ENCODE measurements at places on chromosomes 7 and 10.

DNA sequence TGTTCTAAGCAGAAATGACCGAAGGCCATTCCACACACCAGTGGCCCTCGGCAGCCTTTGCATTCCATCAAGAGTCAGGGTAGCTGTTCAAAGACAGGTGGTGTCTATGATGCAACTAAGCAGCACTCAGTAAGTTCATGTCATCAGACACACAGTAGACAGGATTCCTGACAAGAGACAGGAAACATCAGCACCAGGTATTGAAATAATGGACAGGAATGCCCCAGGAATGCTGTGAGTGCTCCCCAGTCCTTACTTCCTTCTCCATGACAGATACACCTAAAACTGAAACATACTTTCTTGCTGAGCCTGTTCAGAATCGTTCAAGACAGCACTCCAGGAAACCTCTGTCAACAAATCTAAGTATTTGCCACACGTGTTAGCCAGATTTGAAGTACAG, 204.4 kb downstream of the TPST1 start:
- no peak for DNase-seq

- DNase-seq = no peak
Measured at GRCh38 chr7:26993816-26994810, 101.7 kb downstream of the HOXA1 start.

DNA sequence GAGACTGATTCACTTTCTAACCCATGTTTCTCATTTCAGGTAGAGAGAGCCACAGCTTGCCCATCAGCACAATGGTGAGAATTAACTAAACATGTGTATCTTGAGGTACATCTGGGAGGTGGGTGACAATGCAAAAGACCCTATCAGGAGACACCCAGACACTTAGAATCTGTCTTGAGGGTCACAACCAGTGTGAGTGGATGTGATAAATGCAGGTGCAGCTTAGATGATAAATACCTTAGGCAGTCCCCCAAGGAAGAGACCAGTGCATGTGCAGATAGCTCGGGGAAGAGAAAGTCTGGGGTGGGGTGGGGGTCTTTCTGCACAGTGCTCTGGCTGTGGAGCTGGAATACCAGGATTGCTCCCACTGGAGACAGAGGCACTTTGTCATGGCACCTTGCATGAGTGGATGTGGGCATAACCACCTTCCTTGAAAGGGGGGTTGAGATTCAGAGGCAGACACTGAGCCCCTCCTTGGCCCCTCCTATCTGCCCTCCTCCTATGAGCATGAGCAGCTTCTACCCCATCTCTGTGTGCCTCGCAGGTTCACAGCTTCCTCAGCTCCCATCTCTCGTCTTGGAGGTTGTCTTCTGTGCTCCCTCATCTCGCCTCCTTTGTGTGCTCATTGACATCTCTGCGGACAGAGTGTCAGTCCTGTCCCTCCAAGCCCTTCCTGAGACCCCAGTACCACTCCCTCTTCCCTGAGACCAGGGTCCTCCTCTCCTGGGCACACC, 349.8 kb downstream of the TCERG1L start:
- no peak for DNase-seq

DNA sequence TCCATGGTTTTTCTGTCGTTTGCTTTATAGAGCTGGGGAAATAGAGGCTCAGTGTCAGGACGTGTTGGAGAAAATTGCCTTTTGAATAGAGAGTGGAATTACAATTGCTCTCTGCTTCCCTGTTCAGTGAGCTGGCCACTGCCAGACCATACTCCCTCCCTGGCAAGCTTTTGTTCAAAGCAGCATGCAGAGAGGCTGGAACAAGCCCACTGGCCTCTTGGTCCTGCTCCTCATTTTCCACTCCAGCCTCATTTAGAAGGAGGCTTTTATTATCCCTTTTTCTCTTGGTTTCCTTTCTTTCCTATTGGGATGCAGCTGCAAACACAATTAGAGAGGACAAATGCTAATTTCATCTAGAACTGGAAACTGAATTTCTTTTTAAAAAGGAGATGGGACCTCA, 302.2 kb upstream of the PODXL start:
- DNase-seq = no peak

- no peak for DNase-seq
Measured at GRCh38 chr7:71753956-71754664, 622.2 kb downstream of the GALNT17 start.

- DNase-seq = no peak
Measured at GRCh38 chr10:110337906-110338305, 33.2 kb upstream of the SMNDC1 start.

DNA sequence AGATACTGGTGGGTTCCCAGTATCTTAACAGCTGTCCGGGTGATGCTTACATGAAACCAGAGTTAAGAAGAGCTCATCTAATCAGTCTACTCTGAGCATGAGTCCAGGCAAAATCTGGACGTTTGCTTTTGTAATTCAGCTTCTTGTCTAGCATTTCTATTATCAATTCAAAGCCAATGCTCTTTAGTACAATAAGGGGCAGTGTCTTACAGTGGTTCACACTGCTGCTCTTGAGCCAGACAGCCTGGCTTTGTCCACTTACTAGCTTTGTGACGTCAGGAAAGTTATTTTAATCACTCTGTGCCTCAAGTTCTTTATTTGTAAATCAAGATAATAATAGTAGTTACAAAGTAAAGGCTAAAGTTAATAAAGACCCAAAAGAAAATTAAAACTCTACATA, 227.3 kb upstream of the TCF7L2 start:
- DNase-seq = no peak

DNA sequence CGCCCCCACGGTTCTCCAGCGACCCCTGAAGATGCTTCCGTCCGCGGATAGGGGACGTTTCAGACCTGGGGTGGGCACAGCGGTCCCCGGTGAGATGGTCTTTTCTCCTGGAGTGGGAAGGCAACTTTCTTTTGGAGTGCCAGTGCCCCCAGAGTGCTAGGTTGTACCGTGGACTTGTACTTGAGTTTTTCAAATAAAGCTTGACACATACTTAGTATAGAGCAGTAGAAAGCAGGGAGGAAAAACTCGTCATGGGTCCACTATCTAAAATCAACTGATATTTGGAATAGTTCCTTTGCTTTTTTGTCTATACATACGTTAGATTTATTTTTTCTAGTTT, 28.4 kb downstream of the RBM20 start:
- no peak for DNase-seq

- no peak for DNase-seq
Measured at GRCh38 chr7:45229156-45229920, 71.7 kb downstream of the RAMP3 start.

DNA sequence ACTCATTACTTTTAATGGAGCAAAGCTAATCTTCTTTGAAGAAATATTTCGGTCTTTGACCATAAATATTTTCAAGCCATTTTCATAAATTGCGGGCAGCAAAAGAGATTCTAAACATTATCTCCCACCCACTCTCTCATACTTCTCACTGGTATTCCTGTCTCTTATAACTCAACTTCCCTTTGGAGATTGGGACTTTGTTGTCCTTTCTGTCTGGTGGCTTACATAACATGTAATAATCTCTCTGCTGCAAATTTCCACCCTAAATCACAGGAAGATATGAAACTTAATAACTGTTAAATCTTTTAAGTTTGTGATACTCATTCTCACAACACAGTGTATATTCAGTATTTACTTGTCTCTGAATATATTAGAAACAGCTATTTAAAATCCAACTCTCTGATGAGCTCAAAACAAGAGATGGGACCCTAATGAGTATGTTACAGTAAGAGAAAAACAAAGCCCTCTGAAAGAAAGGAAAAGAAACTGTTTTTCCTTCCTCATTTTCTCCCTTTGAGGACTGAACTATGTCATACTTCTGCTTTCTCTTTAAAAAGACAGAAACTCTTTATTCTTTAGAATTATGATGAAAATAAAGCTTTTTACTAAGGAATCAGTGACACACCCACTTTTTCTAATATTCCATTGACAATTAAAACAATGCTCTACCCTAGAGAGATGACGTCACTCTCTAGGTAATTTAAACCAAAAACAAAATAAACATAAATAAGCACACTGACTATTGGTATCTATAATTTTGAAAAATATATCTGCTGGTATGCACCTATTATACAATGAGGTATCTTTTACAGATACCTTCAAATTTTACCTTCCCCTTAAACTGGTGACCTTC, 14.7 kb downstream of the CALCR start:
- DNase-seq = no peak

DNA sequence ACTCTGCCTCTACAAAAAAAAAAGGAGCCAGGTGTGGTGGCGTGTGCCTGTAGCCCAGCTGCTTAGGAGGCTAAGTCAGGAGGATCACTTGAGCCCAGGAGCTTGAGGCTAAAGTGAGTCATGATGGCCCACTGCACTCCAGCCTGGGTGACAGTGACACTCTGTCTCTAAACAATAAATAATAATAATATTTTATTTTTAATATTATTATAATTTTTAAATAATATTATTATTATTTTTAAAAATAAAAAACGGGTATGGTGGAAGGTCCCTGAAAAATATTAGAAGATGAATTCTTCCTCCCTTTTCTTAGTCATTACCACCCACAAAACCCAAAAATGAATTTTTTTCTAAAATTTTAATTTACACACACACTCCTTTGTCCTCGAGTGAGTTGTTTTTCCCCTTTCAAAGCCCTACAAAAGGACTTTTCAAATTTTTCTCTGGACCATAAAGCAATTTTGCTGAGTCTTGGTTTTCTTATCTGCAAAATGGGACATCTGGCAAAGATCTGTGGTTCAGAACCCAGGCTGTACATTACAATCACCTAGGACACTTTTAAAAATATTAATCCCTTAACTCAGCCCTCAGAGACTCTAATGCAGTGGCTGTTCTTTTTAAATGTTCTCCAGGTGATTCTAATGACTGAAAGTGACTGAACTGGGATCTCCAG, 174.0 kb upstream of the NEBL start:
- no peak for DNase-seq

GRCh38 chr10:72285972-72286521, 12.3 kb downstream of the DDIT4 start:
- DNase-seq = no peak

DNA sequence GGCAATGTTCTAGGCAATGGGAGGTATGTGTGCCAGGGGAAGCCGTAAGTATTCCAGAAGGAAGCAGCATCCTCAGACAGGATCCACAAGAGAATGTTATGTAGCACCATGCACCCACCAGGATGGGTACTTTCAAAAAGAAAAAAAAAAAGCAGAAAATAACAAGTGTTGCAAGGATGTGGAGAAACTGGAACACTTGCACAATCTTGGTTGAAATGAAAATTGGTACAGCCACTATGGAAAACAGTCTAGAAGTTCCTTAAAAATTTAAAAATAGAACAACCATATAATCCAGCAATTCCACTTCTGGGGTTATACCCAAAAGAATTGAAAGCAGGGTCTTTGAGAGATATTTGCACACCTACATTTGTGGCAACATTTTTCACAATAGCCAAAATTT, 20.2 kb downstream of the C10orf71 start:
- DNase-seq = no peak

GRCh38 chr7:106344211-106344610, 59.4 kb upstream of the NAMPT start:
- no peak for DNase-seq

All from GDM1 (cell line).